ENCODE measurements at places on chromosomes 1 and 21. TPM values are rescaled to one million over a fixed set of nuclear protein-coding genes. Genes with fewer than 3 reads are reported as not detected.
A peak's percentile ranks its signal among the peaks of the same experiment; 100 is the strongest.

GRCh38 chr1:89698020-89698560 lies 65.2 kb downstream of the LRRC8C start:
- DNase-seq: no peak

GRCh38 chr1:200802865-200803512 lies 64.3 kb downstream of the CAMSAP2 start:
- peak; percentile 86 for DNase-seq

- no peak for DNase-seq
Observed at GRCh38 chr1:40197656-40198055, 36.5 kb downstream of the RLF start.

DNA sequence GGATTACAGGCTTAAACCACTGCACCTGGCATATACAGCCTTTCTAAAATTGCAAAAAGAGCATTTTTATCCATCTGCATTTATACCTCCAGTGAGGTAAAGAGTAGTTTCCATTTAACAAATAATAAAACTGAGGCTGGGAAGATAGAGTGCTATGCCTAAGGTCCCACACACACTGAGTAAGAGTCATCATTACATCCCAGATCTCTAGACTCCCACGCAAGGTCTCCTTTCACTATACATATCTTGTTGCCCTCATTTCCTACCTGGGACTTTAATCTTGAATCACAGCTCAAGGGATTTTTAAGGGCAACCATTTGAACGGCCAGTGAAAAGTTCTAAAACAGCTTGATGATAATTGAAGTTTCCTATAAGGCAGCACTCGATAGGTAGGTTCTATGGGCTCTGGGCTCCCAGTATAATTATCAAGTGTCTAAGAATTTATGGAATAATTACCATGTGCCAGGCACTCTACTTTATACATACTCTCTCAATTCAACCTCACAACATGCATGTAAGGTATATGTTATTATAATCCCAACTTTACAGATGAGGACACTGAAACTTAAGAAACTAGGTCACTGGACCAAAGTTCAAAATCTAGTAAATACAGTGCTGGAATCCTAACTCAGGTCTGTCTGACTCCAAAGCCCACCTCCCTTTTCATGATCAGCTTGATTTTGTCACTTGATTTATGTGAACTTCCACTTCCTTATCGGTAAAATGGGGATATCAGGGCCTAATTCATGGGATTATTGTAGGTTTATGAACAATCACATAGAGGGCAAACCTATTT lies 23.3 kb upstream of the EPS15 start:
- no peak for DNase-seq

DNA sequence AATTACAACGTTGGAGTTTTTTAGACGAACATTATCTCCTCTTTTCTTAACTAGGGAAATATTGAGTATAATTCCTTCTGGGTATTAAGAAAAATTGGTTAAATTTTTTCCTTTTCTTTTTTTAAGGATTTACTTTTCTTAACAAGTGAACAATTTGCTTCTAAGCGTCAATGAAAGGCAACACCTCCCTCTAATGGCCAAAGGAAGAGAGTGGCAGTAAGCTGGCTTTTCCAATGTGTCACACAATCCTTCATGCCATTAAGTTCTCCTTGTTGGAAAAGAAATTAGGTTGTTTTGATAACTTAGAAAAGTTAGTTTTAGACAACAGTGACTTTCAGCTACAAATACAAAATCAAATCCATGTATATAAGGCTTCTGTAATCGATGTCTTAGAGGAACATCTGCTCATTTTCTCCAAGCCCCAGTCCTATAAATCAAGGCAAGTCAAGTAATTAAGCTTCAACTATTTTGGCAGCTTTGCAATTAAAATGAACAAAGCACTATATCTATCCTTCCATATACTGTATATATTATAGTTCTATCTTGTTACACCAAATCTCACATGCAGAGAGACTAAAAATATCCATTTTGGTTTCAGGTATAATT lies 62.8 kb downstream of the EDEM3 start:
- peak; percentile 65 for DNase-seq

DNA sequence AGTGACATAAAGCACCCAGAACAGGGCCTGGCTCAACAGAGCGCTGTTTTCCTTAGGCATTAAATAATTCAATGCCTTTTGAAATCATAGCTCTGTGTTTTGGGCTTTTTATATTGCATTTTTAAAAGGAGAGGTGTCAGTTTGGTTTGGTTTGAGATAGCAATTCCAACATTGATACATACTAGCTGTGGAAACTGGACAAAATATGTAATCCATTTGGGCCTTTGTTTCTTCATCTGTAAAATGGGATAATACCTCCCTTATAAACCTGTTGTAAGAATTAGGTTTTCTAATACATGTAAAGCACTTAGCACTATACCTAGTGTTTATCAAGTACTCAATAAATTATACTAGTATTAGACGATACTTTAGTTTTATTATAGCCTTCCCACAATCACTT lies 8.7 kb upstream of the RAB4A start:
- no peak for DNase-seq

Gene FCRL6
- not detected for total RNA-seq

Gene DISP3
- total RNA-seq: 0.08 TPM

Gene C1orf87
- total RNA-seq: not detected

DNA sequence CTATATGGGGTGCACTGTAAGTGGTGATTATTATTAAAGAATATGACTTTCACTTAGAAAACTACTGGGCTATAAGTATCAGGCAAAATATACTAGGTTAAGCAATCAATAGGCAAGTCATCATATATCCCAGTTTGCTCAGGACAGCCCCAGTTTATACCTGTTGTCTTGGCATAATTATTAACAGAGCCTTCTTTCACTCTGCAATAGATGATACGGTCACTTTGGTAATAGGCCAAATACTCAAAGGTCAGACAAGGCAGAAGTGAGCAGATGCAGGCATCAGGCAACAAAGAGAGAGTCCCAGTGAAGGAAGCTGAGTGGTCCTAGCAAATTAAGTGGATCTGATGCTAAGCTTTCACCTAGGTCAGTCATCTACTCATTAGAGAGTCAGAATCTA lies 599.9 kb downstream of the LMO4 start:
- no peak for DNase-seq

GRCh38 chr1:84960371-84960770 lies 36.5 kb downstream of the MCOLN2 start:
- DNase-seq: peak; percentile 34

- DNase-seq: no peak
Observed at GRCh38 chr1:47921935-47922415, 75.2 kb downstream of the TRABD2B start.

GRCh38 chr1:43348809-43349593 lies 9.8 kb upstream of the CDC20 start:
- peak; percentile 87 for DNase-seq

- DNase-seq: no peak
Observed at GRCh38 chr1:246595146-246595545, 28.9 kb downstream of the CNST start.

- no peak for DNase-seq
Observed at GRCh38 chr1:95615421-95615820, 381.4 kb downstream of the RWDD3 start.

Gene UROD
- 89.5 TPM for total RNA-seq

Gene OR10K2
- not detected for total RNA-seq

Gene SAMSN1
- total RNA-seq: not detected

- DNase-seq: no peak
Observed at GRCh38 chr1:243525085-243525487, 269.2 kb downstream of the SDCCAG8 start.

- no peak for DNase-seq
Observed at GRCh38 chr1:15201849-15202551, 45.0 kb upstream of the FHAD1 start.

DNA sequence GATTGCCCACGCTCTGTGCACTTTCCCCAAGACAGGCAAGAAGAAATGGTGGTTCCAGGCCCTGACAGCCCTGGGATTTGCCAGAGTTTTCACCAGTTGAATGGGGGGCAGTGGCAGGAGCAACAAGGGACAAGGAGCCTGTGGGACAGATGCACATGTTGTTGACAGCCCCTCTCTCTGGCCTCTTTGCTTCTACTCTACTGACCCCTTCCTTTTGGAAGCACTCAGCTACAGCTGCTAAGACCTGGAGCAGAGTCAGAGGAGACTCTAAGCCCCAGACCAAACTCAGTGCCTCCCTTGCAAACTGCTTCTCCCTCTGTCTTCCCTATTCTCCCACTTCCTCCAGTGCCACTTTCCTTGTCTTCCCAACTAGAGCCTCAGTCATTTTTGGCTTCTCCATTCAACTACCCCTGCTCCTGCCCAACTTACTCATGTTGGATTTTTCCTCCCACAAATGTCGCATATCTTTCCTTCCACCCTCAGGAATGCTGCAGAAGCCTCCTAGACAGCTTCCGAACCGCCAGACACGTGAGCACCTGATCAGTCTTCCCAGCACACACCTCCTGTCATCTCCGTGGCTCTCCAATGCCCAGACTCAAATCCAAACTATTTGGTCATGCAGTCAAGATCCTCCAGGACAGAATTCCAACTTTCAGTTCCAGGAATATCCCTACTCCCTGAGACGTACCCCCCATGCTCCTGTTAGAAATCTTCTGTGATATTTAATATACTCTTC lies 9.1 kb downstream of the INKA2 start:
- DNase-seq: no peak

- DNase-seq: peak; percentile 34
Observed at GRCh38 chr1:166822385-166822784, 16.9 kb upstream of the POGK start.

DNA sequence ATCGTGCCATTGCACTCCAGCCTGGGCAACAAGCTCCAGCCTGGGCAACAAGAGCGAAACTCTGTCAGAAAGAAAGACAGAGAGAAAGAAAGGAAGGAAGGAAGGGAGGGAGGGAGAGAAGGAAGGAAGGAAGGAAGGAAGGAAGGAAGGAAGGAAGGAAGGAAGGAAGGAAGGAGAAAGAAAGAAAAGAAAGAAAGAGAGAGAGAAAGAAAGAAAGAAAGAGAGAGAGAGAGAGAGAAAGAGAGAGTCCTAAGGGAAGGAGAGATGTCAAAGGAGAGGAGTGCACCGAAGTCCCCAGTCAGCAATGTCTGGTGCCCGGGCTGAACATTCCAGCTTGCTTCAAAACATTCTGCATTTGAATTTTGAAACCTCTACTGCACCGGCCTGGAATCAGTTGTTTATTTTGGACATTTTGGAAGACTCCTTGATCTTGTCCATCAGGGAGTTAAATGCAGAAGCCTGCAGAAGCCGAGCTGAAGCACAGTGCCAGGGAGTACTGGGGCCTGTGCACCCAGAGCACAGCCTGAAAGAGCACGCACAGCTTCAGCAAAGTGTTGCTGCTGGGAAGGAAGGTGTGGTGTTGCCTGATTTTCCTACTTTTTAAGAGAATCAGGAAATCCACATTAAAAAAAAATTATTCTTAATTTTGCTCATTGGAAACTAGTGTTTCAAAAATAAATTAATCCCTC lies 3.7 kb upstream of the IGSF3 start:
- no peak for DNase-seq

DNA sequence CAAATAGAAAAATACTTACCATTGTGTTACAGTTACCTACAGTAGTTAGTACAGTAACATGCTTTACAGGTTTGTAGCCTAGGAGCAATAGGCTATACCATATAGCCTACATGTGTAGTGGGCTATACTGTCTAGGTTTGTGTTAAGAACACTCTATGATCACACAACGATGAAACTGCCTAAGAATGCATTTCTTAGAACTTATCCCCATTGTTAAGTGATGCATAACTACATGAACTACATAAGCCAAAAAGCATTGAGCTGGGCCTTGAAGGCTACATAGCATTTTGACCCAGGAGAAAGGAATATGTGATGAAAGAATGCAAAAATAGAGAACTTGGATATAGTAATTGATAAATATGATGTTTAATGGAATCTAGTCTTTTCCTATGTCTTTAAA lies 46.4 kb upstream of the JUN start:
- no peak for DNase-seq

GRCh38 chr1:65762081-65762862 lies 30.4 kb upstream of the PDE4B start:
- no peak for DNase-seq

GRCh38 chr1:183073320-183073719 lies 50.1 kb downstream of the LAMC1 start:
- no peak for DNase-seq

- DNase-seq: no peak
Observed at GRCh38 chr1:154719586-154720327, 111.8 kb upstream of the ADAR start.

GRCh38 chr1:18109058-18109755 lies 1.6 kb downstream of the IGSF21 start:
- no peak for DNase-seq

DNA sequence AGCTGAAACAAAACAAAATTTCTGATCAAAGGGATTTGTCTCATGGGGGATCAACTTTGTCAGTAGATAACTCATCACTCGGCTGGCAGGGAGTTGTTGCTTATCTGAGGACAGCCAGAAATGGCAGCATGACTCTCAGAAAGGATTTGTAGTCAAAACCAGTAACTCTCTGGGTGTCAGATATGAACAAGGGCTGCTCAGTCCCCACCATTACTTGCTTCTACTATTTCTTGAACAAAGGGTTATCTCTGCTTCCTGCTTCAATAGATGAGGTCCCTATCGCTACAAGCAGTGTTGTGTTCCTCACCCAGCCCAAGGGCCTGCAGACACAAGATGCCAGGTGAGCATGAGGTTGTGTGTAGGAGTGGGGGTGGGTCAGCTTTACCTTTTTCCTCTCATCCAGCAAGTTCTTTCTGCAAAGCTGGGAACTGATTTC lies 116.2 kb downstream of the PTBP2 start:
- DNase-seq: no peak

- DNase-seq: no peak
Observed at GRCh38 chr1:155037043-155037442, 3.4 kb downstream of the DCST1 start.

DNA sequence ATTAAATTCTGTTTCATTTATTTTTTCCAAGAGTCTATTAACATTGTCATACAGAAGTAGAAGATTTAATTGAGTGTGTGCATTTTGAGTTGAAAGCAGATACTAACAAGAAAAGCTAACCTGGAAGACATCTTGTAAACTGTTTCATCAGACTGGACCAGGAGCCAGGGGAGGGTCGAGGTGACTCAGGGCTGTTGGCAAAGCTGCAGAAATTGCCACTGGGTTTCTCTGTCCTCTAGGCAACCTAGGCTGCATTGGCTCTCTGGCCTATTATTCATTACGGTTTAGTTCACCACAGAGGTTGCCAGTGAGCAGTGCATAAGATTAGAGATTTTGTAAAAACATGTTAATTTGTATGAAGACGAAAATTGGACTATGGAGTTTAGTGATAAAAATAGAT lies 27.5 kb downstream of the ERG start:
- DNase-seq: no peak

Gene RAP1GAP
- total RNA-seq: 0.95 TPM

Gene PCP4L1
- total RNA-seq: not detected

GRCh38 chr1:175129997-175130648 lies 62.5 kb downstream of the KIAA0040 start:
- peak; percentile 79 for DNase-seq

GRCh38 chr1:238176441-238176840 lies 285.7 kb upstream of the ZP4 start:
- no peak for DNase-seq

DNA sequence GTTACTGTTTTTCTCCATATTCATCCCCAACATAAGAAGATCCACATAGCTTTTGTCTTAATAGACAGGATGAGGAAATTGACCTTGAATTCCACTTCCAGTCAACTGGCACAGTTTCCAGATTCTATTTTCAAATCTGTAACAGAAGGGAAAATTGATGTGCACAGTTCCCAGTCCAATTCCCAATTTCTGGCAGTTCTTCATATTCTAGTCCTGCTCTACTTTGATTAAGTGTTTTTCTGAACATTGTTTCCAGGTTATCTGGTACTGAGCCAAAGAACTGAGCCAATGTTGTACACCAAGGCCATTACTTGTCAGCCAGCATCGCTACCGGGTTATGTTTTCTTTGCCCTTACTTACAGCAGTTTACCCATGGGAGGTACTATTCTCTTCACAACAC lies 1755.4 kb downstream of the PLA2G4A start:
- no peak for DNase-seq

GRCh38 chr1:170313306-170313705 lies 167.5 kb downstream of the NTMT2 start:
- DNase-seq: no peak

Data from SK-MEL-5 (cell line).